ENCODE measurements at places on chromosomes 5 and 9.

DNA sequence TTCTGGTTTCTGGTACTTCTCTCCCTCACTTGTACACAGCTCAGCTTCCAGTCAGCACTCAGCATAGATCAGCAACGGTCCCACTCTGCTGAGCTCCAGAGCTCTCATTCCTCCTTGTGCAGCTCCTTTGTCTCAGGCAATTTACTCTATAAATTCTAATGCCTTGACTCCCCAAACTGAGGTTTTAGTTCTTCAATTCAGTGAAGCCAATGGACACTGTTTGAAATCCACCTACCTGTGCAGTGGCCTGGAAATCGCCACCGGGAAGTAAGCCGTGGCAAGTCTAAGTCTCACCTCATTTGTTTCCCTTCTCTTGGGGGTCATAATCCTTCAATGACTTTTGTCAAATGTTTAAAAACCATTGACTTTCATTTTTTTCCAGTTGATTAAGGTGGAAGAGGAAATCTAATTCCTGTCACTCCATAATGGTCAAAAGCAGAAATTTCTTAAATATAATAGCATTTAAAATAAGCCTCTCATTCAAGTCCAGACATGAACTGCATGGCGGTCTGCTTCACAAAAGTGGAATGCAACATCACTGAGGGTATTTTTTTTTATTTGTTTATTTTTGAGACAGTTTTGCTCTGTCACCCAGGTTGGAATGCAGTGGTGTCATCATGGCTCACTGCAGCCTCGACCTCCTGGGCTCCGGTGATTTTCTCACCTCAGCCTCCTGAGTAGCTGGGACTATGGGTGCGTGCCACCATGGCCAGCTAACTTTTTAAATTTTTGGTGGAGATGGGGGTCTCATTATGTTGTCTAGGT, 79.6 kb downstream of the C7 start:
- no peak for DNase-seq

- no peak for DNase-seq
Observed at GRCh38 chr5:172926796-172927195, 32.4 kb upstream of the RPL26L1 start.

DNA sequence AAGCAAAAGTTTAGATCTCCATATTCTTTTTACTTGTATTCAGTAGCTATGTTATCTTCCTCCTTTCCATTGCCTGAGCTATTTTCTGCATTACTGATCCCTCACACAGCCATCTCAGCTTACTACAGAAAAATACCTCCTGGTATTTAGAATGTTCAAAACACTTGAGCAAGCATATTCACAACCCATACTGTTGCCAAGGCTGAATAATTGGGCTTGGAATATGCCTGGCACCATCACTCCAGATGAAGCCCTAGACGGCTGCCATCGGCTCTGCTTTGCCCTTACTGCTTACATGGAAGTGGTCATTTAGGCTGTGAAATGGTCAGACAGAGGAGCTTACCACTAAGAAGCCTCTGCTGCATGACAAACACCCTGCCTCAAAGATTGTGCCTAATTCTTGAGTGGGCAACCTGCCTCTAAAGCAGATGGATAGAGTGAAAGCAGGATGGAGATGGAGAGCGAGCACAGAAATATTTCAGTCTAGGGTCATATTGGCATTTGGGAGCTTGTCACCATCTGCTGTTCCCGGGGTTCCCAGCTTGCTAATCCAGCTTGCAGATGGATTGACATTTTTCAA, 92.5 kb upstream of the TAS2R1 start:
- DNase-seq: no peak

- DNase-seq: no peak
Observed at GRCh38 chr5:67211926-67212325, 15.3 kb upstream of the CD180 start.

- DNase-seq: no peak
Observed at GRCh38 chr9:7205806-7206205, 448.0 kb downstream of the KDM4C start.

DNA sequence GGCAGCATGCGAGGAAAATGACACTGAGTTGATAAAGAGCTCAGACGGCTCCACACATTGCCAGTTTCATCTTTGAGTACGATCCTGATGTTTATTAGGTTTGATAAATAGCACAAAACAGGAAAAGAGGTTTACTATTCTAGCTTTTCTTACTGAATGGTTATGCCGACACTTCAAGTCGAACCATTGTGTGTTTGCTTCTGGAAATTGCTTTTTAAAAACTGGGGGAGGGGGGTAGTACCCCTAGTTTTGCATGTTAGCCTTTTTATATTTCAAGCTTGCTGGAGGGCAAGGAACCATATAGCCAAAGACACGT, 5.2 kb downstream of the PTCH1 start:
- no peak for DNase-seq

GRCh38 chr5:10859393-10860195, 98.6 kb upstream of the DAP start:
- DNase-seq: no peak

DNA sequence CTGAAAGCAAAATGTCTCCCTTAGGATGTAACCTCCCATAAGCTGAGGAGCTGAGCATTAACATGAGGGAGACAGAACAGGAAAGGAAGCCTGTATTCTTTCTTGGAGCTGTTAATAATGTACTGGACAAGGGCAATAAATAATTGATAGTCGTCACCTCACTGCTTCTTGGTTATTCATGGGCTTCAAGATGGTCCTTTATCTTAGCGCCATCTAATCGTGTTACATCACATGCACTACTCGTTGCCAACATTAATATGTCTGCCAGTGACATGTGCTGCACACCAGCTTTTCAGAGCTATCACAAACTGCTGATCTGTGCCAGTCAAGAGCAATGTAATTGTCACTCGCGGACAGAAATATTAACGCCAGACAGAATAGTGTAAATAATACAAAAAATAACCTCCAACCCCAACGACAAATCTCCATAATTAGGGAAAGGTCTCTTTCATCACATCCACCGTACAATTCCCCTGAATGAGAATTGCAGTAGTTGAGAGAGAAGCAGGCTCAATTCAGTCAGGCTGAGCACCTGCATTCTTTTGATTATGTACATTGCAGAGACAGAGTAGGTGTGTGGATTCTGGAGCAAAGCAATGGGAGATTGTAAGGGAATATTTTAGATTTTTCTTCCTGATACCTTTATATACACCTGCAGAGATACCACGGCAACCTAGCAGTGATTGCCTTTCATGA, 267.1 kb downstream of the SPATA31D1 start:
- DNase-seq: no peak

DNA sequence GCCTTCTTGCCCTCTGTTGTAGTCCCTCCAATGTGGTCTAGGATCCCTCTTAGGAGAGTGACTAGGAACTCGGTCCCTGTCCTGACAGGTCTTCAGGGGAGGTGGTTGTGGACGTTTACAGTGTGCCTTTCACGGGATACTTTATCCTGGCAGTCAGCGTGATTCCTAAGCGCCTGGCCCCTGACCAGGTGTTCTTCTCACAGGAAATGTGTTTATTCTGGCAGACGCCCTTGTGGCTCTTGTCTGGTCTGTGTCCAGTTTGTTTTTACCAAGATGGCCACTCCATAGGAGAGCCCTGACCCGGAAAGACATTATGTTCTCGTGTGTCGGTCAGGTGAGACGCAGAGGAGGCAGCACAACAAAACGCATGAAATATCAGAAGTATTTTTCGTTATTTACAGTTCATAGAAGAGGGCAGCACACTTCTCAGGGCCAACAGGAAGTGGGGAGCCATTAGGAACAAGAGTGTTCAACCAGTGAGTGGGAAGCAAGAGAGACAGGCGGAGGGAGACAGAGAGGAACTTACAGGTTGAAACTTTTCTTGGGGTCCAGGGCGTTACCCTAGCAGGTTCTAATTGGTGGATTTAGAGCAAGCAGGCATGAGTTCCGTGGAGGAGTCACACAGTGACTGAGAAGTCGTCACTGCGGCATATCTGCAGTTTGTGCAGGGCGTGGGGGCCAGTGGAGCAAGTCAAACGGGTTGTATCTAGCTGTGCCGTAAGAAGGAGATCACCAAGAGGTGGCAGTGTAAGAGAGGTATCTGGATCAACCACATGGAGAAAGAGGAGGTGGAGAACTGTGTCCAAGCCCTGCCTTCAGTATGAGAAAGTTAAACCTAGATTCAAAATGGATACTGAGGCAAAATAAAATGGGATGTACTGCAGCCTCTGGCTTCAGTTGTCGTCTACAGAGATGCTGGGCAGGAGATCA, 412.9 kb downstream of the ZSWIM6 start:
- DNase-seq: no peak

GRCh38 chr5:119708076-119708790, 78.9 kb downstream of the FAM170A start:
- no peak for DNase-seq

DNA sequence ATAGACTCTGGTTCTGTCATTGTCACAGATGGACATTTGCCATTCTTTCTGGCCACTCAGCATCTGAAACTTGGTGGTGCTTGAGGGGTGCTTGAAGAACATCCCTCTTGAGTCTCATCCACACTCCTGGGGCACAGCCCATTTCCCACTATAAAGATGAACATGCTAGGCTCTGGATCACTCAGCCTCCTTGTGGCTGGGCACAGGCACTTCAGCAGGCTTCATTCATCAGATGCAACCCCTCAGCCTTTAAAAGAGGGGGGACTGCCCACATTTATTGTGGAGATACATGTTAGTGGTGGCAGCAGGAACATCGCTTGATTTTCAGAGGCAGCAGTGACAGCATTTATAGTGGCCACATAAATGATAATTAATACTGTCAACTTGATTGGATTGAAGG, 124.7 kb upstream of the NIPBL start:
- DNase-seq: no peak

All from OCI-LY7 (cell line).